ENCODE measurements at places on chromosomes 12 and 14.

DNA sequence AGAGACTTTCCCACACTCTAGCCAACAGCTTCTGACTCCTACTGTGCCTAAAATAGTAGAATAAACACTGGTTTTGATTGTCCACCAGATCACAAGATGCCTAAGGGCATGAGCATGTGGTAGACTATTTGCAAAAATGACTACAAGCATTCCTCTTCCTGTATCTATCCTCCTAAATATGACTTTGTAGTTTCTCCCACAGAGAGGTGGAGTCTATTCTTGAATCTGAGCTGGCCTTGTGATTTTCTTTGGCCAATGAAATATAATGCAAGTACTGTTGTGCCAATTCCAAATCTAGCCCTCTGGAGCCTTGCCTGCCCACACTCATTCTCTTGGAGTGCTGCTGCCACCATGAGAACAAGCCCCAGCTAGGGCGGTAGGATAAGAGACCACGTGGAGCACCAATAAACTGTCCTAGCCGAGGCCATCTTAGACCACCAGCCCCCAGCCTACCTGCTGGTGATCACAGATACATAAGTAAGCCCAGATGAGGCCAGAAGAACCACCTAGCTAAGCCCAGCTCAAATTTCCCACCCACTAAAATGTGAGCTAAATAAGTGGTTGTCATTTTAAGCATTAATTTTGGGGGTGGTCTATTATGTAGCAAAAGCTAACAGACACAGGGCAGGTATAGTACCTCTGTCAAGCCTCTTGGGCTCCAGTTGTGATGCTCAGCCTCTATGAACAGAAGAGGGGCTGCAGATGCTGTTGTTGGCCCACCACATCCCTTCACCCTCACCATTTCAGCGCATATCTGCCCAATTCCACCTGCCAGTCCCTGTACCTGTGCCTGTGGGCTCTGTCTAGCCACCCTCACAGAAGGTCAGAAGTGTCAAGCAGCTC lies 17.9 kb downstream of the ZFP36L1 start:
- DNase-seq: no peak

DNA sequence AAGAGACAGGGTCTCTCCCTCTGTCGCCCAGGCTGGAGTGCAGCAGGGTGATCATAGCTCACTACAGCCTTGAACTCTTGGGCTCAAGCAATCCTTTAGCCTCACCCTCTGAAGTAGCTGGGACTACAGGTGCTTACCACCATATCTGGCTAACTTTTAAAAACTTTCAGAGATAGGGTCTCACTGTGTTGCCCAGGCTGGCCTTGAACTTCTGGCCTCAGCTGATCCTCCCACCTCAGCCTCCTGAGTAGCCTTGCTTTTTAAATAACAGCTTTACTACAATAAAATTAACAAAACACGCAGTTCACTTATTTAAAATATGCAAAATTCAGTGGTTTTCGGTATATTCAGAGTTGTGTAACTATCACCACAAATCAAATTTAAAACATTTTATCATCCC lies 79.0 kb downstream of the RCOR1 start:
- DNase-seq: no peak

GRCh38 chr14:75518625-75519024 lies 3.6 kb upstream of the BATF start:
- DNase-seq: no peak

- DNase-seq: no peak
These were observed 33.5 kb downstream of the SLC25A21 start for GRCh38 chr14:37138898-37139297.

GRCh38 chr12:14982562-14982961 lies 9.7 kb downstream of the PDE6H start:
- DNase-seq: no peak

DNA sequence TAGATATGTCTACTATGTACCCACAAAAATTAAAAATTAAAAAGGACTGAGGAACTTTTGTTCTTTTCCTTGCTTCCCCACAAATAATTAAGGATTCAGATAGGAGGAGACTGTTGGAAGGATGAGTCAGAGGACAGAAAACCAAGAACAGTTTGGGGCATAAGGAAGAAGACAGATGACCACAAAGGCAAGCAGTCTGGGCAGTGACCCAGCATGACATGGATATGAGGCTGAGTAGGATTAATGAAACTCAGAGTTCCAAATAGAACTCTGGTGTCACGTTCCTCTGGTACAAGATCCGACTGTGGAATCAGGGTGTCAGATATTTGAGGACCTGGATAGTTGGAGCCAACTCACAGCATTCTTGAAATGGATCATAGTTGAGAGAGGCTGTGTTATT lies 89.3 kb upstream of the SLC38A4 start:
- no peak for DNase-seq

GRCh38 chr14:101965181-101965544 lies 790 bp downstream of the DYNC1H1 start:
- DNase-seq: peak; percentile 63

- DNase-seq: no peak
These were observed 126.7 kb upstream of the CCDC196 start for GRCh38 chr14:66359500-66359899.

DNA sequence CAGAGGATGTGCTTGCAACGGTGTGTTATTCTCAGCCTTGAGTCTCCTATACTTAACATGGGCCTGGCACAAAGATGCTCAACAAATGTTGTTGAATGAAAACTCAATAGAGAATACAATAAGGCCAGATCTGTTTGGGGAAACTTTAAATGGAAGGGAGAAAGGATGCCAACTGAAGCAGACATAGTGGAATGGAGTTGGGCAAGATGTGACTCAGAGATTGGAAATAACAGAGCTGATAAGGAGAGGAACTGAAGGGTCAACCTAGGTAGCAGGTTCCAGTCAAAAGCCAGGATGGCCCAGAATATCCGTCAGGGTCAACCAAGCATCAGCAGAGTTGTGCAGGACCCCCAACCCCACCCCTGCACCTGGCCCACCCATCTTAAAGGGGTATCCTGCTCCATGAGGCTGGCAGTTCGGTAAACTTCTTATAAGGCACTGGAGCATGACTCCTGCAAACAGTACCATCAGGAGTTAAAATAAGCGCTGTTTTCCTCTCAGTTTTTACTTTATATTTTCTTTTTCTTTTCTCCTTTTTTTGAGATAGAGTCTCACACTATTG lies 1.1 kb upstream of the BCDIN3D start:
- DNase-seq: no peak

DNA sequence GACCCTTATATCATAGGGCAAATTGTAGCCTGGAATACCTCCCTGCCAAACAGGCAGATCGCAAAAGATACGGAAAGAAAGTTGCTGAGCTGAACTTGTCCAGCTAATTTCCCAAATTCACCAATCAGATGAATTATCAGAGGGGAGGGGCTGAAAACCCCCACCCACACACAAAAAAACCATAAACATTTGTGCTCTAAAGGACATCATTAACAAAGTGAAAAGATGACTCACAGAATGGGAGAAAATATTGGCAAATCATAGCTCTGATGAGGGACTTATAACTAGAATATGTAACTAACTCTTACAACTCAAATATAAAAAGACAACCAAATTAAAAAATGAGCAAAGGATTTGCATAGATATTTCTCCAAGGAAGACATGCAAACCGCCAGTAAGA lies 36.3 kb downstream of the PTHLH start:
- no peak for DNase-seq

- no peak for DNase-seq
These were observed 98.9 kb downstream of the PLXNC1 start for GRCh38 chr12:94247246-94247645.

DNA sequence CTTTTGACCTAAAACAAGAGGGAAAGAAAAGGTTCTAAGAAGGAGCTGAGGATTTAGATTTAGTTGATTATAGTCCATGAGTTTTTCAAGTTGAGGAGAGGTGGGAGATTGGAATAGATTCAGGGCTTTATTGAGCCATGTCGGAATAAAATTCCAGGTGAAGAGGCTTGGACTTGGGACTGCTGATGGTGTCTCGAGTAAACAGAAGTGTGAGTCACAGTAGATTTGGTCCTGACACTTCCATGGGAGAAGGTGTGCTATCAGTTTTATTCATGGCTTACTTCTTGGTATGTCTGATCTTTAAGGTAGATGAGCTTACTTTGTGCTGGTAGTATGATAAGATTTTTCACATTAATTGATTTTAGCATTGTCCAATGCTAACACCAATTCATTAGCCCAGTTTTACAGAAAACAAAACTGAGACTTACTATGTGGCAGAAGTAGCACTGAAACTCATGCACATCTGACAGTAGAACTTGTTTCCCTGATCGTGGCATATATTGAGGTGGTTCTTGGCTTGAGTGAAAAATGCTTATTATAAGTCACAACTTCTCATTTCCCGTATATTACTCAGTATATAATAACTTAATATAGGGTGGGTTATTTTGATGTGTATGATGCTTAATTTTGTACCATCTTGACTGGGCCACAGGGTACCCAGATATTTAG lies 172.4 kb upstream of the IGF1 start:
- no peak for DNase-seq

GRCh38 chr14:90645842-90646443 lies 170.3 kb downstream of the TTC7B start:
- DNase-seq: no peak

DNA sequence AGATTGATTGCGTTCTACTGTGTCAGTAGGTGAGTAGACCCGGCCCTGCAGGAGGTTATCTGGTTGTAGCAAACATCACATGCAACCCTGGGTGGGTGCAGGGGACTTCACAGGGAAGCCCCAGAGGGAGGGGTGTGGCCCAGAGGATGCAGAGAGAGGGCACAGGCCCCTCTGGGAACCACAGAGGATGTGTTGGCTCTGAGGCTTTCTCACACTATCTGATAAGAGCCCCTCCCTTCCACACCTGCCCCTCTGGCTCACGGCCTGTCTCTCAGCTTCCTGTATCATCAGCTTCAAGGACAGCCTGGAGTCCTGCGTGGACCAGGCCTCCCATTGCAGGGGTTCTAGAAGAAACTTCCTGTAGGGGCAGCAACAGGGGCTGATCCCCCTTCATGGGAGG lies 101.9 kb downstream of the RIN3 start:
- DNase-seq: no peak

DNA sequence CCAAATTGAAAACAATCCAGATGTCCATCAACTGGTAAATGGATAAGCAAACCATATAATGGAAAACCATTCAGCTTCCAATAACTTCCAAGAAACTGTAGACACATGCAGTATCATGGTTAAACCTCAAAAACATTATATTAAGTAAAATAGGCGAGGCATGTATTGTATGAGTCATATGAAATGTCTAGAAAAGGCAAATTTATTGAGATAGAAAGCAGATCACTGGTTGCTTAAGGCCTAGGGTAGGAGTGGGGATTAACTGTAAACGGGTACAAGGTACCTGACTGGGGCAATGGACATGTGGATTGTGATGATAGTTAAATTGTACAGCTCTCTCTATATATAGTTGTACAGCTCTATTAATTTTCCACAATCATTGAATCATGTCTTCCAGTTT lies 21.3 kb upstream of the PAPLN start:
- DNase-seq: no peak

DNA sequence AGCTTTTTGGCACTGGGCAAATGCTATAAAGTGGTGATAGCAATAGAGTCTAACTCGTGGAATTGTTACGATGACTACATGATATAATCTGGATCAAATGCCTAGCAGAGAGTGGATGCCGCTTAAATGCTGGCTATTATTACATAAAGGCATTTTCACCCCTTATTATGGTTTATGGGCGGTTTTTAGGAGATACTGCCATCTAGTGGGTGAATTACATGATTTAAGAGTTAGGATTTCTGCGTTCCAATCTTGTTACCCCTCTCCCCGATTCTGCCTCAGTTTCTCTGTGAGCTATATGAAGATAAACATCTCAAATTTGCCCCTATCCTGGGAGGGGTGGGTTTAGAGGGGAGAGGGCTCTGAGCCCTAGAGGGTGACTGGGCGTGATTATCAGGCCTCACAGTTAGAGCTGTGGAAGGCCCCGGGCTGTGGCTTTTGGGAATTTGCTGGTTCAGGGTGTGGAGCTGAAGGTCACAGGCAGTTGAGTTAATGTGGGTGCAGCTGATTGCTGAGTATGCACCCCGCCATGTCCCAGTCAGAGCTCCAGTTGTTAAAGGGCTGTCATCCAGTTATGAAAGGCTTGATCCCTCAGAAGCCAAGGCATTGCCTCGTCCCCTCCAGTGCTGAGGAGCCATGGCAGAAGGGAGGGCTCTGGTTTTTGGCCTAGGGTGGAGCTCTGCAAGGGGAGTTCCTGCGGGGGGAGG lies 14.4 kb downstream of the CLSTN3 start:
- peak; percentile 27 for DNase-seq

DNA sequence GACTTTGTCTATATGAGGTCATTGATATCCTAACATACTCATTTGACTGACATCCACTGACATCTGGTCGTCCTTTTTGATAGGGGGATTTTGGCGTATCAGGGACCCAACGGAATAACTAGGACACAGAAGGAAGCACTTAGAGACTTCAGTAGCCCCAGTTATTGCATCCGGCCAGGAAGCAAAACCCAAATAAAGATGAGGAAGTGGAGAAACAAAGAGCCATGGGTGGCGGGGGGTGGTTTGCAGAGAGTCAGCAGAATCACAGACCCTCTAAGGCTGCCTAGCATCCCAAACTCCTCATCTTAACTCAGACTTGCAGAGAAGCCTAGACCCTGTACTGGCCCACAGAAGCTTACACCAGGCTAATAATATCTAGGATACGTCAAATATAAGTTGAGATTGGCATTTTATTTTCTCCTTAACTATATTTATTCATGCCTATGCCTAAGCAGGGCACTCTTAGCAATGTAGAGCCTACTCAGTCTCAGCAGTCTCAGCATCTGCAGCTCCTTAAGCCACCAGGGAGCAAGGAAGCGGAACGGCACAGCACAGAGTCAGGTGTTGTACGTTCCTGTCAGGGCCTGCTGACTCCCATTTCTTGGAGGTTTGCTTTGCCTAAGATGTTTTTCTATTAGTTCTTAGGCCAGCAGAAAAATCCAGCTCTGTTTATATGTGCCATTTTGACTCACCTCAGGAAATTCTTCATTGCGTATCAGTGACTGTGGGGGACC lies 45.1 kb downstream of the KCNA1 start:
- DNase-seq: no peak
